ENCODE measurements at places on chromosomes 11 and 22. TPM values are rescaled to one million over a fixed set of nuclear protein-coding genes. Genes with fewer than 3 reads are reported as not detected.

Gene NPAS4
- total RNA-seq, result not detected

GRCh38 chr22:46373159-46373558, 37.6 kb downstream of the TRMU start:
- H3K27ac ChIP-seq, result no peak overlapping the region
- peaks cover 47% of the 10 kb centered on the region for H3K4me1 ChIP-seq
- no peaks in the 10 kb centered on the region for H3K27me3 ChIP-seq
- H3K4me3 ChIP-seq, result no peak overlapping the region
- H3K36me3 ChIP-seq, result no peaks in the 10 kb centered on the region

Gene EXPH5
- total RNA-seq, result 0.02 TPM

DNA sequence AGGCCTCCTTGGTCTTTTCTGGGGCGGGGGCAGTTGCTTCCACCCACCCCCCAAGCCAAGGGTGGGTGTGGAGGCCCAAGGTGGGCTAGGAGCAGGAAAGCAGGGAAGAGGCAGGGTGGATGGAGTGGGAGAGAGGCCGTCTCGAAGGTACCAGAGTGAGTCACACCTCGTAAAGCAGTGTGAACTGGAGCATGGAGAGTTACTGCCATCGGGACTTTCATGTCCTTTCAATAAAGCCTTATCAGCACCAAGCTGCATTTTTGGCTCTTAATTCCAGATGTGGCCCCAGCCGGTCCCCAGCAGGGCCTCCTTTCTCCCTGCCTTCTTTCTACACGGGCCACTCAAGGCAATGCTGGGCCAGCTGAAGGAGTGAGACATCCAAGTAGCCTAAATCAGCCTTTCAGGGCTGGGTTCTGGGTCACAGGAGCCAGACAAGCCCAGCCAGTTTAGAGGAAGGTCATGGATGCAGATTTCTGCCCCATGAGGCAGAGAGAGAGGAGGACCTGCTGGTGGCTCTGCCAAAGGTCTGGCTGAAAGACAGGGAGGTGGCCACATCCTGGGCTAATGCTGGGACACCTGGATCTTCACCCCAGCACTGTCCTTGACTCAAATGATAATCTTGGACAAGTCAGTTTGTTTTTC, 59.0 kb upstream of the CD82 start:
- H3K27me3 ChIP-seq, result no peaks in the 10 kb centered on the region
- no peaks in the 10 kb centered on the region for H3K4me1 ChIP-seq
- no peak for DNase-seq
- H3K27ac ChIP-seq, result no peak overlapping the region
- H3K4me3 ChIP-seq, result no peak overlapping the region

Gene TRIM48
- total RNA-seq, result not detected

GRCh38 chr11:33040033-33040861, 875 bp downstream of the TCP11L1 start:
- peak overlapping the region; percentile 97 for H3K27ac ChIP-seq
- H3K4me3 ChIP-seq, result peak overlapping the region; percentile 78
- H3K4me1 ChIP-seq, result peaks cover 44% of the 10 kb centered on the region
- H3K36me3 ChIP-seq, result no peaks in the 10 kb centered on the region
- DNase-seq, result no peak
- H3K27me3 ChIP-seq, result no peaks in the 10 kb centered on the region

Gene SUSD2
- 0.94 TPM for total RNA-seq
